ENCODE measurements at places on chromosomes 4 and X.

- no peak for DNase-seq
Observed at GRCh38 chr4:140672416-140672815, 83.8 kb downstream of the TBC1D9 start.

DNA sequence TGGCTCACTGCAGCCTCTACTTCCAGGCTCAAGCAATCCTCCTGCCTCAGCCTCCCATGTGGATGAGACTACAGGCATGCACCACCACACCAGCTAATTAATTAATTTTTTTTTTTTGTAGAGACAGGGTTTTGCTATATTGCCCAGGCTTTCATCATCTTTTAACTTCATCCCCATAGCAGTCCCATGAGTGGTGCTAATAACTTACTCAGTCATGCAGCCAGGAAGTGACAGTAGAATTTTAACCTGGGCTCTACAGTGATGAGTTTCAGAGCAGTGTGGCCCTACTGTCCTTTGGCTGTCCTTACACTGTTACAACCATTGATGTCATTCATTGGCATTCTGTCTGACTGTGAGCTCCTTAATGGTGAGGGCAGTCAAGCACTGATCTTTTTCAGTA lies 3.9 kb upstream of the OCIAD2 start:
- DNase-seq: no peak

DNA sequence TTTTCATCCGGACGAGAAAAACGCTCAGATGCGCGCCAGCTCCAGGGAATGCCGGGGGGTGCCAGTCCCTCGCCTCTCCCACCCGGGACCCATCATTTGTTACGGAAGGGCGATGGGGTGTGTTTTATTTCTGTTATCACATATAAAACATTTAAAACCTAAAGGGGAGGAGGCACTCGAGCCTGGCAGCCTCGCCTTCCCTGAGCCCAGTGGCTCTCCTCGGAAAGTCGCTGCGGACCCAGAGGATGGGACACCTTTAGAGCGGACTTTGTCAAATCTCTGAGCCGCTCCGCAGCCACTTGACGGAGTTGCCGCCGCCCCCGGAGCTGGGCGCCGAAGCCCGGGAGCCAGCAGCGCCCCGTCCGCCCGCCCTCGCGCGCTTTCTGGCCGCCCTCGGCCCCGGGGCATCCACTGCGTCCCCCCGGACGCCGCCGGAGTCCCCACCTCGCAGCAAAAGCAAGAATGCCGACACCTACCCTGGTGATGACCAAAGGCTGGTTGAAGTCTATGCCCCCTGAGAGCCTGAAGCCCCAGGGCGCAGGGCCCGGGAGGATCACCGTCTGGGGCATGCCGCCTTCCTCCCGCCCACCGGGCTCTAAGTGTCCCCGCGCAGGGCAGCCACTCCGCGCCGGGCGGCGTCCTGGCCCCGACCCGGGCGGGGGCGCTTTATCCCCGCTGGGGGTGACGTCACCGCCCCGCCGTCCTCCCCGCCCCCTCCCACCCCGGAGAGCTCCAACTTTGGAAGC lies at the start of gene PDLIM3:
Gene PDLIM3, minus strand, starts transcription at position 642 of the 746 bp plus-strand sequence. Its CDS starts 73 bp downstream, at position 569.
- DNase-seq: no peak

GRCh38 chr4:136203199-136203598 lies 1329.1 kb downstream of the PCDH18 start:
- DNase-seq: no peak

DNA sequence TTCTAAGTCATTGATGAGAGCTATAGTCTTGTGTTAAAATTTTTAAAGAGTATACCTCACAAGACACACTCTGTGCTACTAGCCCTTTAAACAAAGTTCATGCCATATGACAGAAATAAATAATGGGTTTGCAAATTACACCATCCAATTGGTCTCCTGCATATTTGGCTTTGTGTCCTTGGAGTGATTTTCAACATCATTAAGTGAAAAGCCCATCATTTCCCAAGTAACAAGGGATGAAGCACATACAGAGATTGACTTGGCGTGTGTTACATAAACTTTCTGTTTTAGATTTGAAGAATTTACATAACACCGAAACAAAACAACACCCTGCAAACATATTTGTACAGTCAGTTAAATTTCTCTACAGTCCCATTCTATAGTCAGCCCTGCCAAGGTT lies 216.9 kb upstream of the NEIL3 start:
- DNase-seq: no peak

GRCh38 chr4:102823897-102824296 lies 3.5 kb downstream of the UBE2D3 start:
- no peak for DNase-seq

DNA sequence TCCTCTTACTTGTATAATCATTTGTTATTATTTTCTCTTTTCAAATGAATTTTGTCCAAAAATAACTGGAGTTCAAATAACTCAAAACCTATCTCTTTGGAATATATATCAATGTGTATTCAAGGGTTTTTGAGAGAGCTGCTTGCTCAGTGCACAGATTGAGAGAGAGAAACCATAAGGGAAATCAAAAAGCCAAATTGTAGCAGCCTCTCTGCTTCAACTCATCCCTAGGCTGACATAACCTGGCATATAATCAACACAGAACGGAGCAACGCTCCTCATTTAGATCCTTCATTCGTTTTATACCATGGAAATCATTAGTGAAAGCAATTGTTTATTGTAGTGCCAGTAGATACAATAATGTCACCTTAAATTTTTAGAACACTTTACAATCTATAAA lies 1.8 kb upstream of the GPM6A start:
- no peak for DNase-seq

DNA sequence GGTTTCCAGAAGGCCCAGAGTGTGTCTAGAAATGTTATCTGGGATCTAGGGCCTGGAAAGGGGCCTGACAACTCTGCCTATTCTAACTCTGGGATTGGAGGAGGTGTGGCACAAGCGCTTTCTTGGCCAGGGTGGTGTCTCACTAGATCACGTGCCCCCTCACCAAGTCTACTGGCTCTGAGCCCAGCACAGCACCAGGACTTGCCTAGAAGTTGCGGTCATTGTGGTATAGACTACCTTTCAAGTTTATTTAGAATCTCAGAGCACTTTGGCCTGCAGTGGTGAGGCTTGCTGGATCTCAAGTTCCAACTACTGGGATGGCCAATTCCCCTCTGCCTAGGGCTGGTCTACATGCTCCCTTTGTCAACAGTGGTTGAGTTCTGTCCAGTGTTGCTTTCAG lies 223.3 kb upstream of the MAGEB2 start:
- DNase-seq: no peak

GRCh38 chrX:133992882-133993281 lies 7.5 kb upstream of the GPC3 start:
- no peak for DNase-seq

GRCh38 chrX:46572340-46572936 lies 1.1 kb upstream of the CHST7 start:
- peak; percentile 56 for DNase-seq

GRCh38 chrX:12986164-12986779 lies 11.4 kb downstream of the TMSB4X start:
- no peak for DNase-seq

GRCh38 chr4:105210916-105211315 lies 64.2 kb downstream of the TET2 start:
- no peak for DNase-seq

DNA sequence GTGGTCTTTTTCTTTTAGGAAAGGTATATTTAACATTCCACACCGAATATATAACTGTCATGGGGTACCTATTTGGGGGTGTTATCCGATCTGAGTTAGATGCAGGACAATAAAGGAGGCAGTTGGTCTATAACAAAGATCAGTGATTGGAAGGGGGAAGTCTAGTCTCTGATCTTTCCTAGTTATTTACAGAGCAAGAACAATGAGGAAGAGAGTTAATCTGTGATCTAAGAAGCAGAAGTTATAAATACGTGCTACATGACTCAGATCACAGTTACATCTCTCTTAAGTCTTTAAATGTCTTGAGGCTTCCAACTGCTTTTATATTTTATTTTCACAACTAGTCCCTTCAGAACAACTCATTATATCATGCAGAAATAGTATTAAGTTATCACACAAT lies 33.2 kb upstream of the ARMCX4 start:
- DNase-seq: no peak

DNA sequence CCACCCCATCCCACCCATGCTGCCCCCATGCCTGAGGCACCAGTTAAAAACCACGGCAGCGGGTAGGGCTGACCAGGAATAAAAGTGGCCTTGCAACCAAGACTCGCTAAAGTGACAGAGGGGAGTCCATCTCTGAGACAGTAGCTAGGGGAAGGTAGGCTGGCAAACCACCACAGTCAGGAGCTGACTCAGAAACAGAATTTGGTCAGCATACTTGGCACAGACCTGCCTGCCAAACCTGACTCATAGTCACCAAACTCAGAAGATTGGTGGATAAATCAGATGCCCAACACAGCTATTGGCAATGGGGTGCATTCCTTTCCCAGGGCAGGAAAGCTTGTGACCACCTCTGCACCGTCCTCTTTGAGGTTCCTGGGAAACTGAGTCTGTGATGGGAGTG lies 193.8 kb downstream of the BCOR start:
- DNase-seq: peak; percentile 29

DNA sequence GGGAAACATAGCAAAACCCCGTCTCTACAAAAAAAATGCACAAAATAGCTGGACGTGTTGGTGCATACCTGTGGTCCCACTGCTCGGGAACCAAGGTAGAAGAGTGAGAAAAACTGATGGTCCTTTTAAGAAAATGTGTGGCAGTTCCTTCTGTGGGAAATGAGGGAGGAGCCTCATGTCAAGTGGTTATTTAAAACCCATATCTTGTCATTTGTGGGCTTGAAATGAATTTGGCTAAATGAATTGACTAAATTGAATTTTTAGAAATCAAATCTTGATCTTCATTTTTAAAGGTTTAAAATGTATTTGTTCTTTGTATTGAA lies 16.2 kb upstream of the LAMP2 start:
- DNase-seq: no peak

GRCh38 chr4:38787693-38788092 lies 4.9 kb upstream of the TLR10 start:
- no peak for DNase-seq

DNA sequence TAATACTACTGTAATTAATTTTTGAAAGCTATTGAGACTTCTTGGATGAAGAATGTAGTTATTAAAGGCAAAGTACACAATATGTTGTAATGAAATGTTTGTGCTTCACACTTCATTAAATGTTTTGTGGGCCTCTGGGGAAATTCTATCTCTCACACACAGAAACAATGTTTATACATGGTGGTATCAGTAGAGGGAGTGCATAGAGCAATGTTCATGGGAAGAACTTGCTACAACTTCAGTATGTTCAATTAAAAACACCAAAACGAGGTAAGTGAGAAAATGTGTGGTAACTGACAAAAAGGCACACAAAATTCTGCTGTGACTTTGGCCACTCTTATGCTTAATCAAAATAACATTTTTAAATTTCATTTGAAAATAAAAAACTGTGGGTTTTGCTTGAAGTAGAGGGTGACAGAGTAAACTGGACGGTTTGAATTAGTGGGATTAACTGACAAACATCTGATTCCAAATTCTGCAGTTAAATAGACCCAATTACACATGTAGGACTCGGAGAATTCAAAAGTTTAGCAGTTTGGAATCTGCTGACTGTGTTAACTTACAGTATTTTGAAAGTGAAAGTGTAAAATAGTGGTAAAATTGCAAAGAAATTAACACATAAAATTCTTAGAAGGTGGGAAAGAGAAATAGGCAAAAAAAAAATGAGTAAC lies 111.4 kb upstream of the TTC29 start:
- DNase-seq: no peak

GRCh38 chr4:153151535-153152455 lies 52.4 kb upstream of the TRIM2 start:
- peak; percentile 84 for DNase-seq

- no peak for DNase-seq
Observed at GRCh38 chr4:84276752-84277151, 222.3 kb downstream of the NKX6-1 start.

DNA sequence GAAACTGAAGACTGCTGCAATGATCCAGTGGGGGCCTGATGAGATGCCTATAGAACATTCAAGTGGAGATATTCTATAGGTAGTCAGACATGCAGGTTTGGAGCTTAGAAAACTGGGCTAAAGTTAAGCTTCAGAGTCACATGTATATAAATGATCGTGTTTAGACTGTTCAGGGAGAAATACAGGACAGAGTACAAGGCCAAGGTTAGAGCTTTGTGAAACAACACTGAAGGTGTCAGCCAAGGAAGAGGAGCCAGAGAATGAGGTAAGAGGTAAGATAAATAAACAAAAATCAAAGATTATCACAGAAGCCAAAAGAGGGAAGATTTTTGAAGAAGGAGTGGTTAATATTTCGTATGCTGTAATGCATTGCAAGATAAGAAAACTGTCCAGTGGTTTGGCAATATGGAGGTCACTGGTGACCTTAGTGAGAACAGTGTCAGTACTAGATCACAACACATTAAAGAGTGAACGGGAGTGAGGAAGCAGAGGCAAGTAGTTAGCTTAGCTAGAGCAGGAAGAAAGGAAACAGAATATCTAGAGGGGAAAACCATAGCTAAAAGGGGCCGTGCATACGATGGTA lies 58.0 kb upstream of the KLHL13 start:
- no peak for DNase-seq

DNA sequence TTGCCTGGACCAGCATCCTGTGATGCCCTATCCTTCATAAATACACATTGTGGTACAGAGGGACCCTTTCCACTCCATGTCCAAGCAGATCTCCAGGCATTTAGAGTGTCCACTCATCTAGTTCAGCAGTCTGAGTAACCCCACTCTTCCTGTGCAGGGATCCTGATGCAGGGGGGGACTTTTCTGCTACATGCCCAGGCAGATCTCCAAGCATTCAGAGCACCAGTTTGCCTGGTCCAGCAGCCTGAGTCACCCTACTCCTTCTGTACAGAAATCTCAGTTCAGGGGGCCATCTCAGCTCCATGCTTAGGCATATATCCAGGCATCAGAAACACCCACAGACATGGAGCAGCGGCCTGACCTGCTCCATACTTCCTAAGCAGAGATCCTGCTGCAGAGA lies 1089.8 kb downstream of the FAT4 start:
- no peak for DNase-seq

GRCh38 chrX:81278616-81279015 lies 76.7 kb downstream of the SH3BGRL start:
- no peak for DNase-seq

- no peak for DNase-seq
Observed at GRCh38 chrX:118216087-118216486, 99.5 kb upstream of the KLHL13 start.

DNA sequence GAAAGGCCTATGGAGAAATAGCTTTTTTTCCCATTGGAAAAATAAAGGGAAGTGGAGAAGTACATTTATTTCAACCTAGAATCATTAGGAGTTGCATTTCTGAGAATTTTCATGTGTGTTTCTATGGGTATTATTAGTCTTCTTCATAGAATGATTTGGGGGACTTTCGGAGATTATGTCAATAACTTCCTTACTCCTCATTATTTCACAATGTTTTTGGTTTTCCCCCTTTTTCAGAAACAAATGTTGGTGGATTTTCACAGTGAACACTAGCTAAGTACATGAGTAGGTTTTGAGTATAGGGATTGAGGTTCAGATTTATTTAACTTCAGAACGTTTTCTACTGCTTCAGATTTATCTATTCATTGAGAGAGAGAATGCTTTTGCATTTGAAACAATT lies 54.0 kb downstream of the SH3BGRL start:
- DNase-seq: no peak

Data from activated naive CD4-positive, alpha-beta T cell treated with anti-CD3 and anti-CD28 coated beads for 36 hours (primary cell).